ENCODE measurements at places on chromosomes 1 and 21. TPM values are rescaled to one million over a fixed set of nuclear protein-coding genes. Genes with fewer than 3 reads are reported as not detected.

- DNase-seq = peak; percentile 89
- peaks cover 31% of the 10 kb centered on the region for H3K4me1 ChIP-seq
- no peak overlapping the region for H3K4me3 ChIP-seq
- H3K27ac ChIP-seq = peak overlapping the region; percentile 60
Observed at GRCh38 chr1:183881387-183882131, 76.6 kb downstream of the RGL1 start.

The CFHR3 gene
- total RNA-seq = not detected

GRCh38 chr1:170910273-170910672, 25.1 kb upstream of the MROH9 start:
- no peak overlapping the region for H3K27ac ChIP-seq
- no peak overlapping the region for H3K4me3 ChIP-seq
- DNase-seq = no peak
- no peaks in the 10 kb centered on the region for H3K27me3 ChIP-seq
- no peaks in the 10 kb centered on the region for H3K4me1 ChIP-seq

The GUCA2A gene
- total RNA-seq = not detected

- H3K27ac ChIP-seq = no peak overlapping the region
- no peaks in the 10 kb centered on the region for H3K4me1 ChIP-seq
- no peaks in the 10 kb centered on the region for H3K36me3 ChIP-seq
- H3K4me3 ChIP-seq = no peak overlapping the region
- H3K27me3 ChIP-seq = no peaks in the 10 kb centered on the region
Observed at GRCh38 chr1:176609556-176610408, 146.8 kb downstream of the PAPPA2 start.

The EFCAB14 gene
- 131 TPM for total RNA-seq

GRCh38 chr21:14875704-14876523, 188.9 kb downstream of the NRIP1 start:
- peak; percentile 43 for DNase-seq
- no peak overlapping the region for H3K4me3 ChIP-seq
- peaks cover 18% of the 10 kb centered on the region for H3K4me1 ChIP-seq
- peak overlapping the region; percentile 7 for H3K27ac ChIP-seq
- H3K27me3 ChIP-seq = no peaks in the 10 kb centered on the region

The GBP4 gene
- 2.5 TPM for total RNA-seq

The CDC42SE1 gene
- total RNA-seq = 95.3 TPM

- H3K36me3 ChIP-seq = no peaks in the 10 kb centered on the region
- no peaks in the 10 kb centered on the region for H3K27me3 ChIP-seq
- peaks cover 13% of the 10 kb centered on the region for H3K4me1 ChIP-seq
Observed at GRCh38 chr1:23530747-23531561, at the start of gene E2F2. TSS of gene E2F2 (minus strand) at chr1:23531233. CDS start at chr1:23530793, 440 bp downstream.

The CCDC17 gene
- 5.3 TPM for total RNA-seq

- H3K27me3 ChIP-seq = no peaks in the 10 kb centered on the region
- H3K4me1 ChIP-seq = no peaks in the 10 kb centered on the region
- H3K36me3 ChIP-seq = no peaks in the 10 kb centered on the region
Observed at GRCh38 chr1:76961181-76961819, 94.0 kb downstream of the ST6GALNAC5 start.

- no peak for DNase-seq
- peaks cover 14% of the 10 kb centered on the region for H3K4me1 ChIP-seq
- H3K27me3 ChIP-seq = no peaks in the 10 kb centered on the region
- no peaks in the 10 kb centered on the region for H3K36me3 ChIP-seq
- H3K27ac ChIP-seq = peak overlapping the region; percentile 3
Observed at GRCh38 chr21:34148826-34149558, 75.6 kb downstream of the MRPS6 start.

- DNase-seq = no peak
- no peaks in the 10 kb centered on the region for H3K27me3 ChIP-seq
- H3K4me1 ChIP-seq = no peaks in the 10 kb centered on the region
- H3K36me3 ChIP-seq = no peaks in the 10 kb centered on the region
- no peak overlapping the region for H3K27ac ChIP-seq
- H3K4me3 ChIP-seq = no peak overlapping the region
Observed at GRCh38 chr1:239422818-239423217, 36.5 kb downstream of the CHRM3 start.

DNA sequence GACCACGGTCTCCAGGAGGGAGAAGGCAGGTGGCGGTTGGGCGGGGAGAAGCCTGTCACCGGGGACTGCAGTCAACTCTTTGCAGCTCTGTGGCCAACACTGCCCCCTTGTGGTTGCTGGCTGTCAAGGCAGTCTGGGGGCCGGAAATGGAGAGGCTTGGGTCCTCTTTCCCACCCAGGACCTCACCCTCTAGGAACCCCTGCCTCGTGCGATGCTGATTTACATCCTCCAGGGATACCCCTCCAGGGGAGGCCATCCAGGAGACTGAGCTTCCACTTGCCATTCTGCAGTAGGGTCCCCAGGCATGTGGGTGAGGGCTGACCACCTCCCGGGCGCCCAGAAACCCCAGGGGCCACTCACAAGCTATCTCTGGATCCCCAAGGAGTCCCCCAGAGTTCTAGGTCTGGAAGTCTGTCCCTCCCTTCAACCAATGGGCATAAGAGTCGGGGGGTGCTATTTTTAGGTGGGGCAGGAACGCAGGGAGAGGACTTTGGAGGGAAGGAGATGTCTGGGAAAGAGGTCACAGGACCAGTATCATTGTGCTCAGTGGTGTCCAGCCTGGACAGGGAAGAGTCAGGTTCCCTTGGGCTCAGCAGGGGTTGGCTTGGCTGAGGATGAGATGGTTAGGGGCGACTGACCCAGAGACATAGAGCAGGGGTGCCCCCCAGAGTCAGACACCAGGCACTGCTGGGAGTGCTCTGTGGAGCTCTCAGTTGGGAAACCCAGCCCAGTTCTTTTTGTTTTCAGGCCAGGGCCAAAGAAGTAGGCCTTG, 7.1 kb upstream of the GPR61 start:
- no peaks in the 10 kb centered on the region for H3K36me3 ChIP-seq
- H3K4me1 ChIP-seq = peaks cover 6% of the 10 kb centered on the region
- H3K27ac ChIP-seq = no peak overlapping the region
- H3K4me3 ChIP-seq = no peak overlapping the region
- peak; percentile 76 for DNase-seq
- no peaks in the 10 kb centered on the region for H3K27me3 ChIP-seq

- H3K4me1 ChIP-seq = peaks cover 30% of the 10 kb centered on the region
- H3K4me3 ChIP-seq = no peak overlapping the region
- H3K27me3 ChIP-seq = no peaks in the 10 kb centered on the region
- H3K27ac ChIP-seq = no peak overlapping the region
- peak; percentile 85 for DNase-seq
Observed at GRCh38 chr1:27509127-27510080, 19.4 kb upstream of the WASF2 start.

The C8B gene
- total RNA-seq = not detected

GRCh38 chr1:2514863-2515762, 11.3 kb downstream of the PANK4 start:
- H3K36me3 ChIP-seq = peaks cover 98% of the 10 kb centered on the region
- H3K4me3 ChIP-seq = no peak overlapping the region
- H3K4me1 ChIP-seq = no peaks in the 10 kb centered on the region
- no peaks in the 10 kb centered on the region for H3K27me3 ChIP-seq

The TENT5C gene
- total RNA-seq = 30.4 TPM

DNA sequence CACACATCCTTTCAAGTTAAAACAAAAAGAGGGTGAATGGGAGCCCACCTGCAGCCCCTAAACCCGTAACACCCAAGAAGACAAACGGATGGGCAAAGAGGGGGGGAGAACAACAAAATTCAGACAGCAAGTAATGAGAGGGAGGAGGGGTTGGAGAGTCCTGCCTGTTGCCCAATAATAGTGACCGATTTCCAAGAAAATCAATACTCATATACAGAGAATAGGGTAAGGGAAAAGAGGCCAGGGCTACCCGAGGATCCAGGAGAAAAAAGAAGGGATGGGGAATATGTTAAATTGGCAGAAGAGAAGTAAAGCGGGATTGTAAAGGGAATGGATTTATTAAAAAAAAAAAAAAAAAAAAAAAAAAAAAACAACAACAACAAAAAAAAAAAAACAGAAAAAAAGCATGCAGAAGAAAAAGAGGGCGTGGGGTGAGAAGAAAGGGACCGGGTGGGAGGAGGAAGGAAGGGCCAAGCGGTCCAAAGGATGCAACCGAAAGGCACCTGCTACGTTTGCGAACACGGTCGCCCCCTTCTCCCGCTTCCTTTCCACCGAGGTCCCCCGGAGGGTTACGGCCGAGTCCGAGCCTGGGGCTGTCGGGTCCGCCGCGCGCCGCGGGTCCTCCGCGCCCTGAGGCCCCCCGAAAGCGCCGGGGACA, 930 bp downstream of the SLC30A10 start:
- H3K4me1 ChIP-seq = peaks cover 11% of the 10 kb centered on the region
- no peaks in the 10 kb centered on the region for H3K27me3 ChIP-seq
- H3K4me3 ChIP-seq = peak overlapping the region; percentile 20
- no peak overlapping the region for H3K27ac ChIP-seq

The CGN gene
- 14.9 TPM for total RNA-seq

The G0S2 gene
- 14.1 TPM for total RNA-seq

DNA sequence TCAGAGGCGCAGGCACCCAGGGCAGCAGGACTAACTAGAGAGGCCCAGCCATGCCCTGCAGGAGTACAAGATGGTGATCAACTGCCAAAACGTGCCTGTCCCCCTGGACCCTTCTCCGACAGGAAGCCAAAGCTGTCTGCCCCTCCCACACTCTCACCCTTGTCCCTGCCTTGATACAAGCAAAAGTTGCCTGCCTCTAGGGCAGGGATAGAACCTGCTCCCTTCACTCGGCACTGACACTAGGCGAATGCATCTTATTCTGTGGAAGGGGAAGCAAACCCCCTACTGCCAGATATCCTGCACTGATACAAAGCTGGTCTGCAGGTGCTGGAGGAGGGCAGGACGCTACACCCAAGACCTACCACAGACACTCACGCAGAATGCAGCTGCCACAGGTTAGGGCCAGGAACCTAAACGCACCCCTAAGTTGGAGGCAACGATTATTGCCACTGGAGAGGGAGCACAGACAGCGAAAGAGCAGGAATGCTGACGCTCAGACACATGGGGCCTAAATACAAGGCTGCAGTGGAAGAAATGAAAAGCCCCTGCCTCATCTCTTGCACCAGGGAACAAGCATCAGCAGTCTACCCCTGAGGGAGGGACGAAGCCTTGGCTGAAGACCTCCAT, 3.7 kb downstream of the TARBP1 start:
- DNase-seq = no peak
- H3K4me3 ChIP-seq = no peak overlapping the region
- no peak overlapping the region for H3K27ac ChIP-seq

- H3K36me3 ChIP-seq = no peaks in the 10 kb centered on the region
- no peaks in the 10 kb centered on the region for H3K27me3 ChIP-seq
- DNase-seq = peak; percentile 71
- peak within 1 kb of the TSS; percentile 86 for H3K4me3 ChIP-seq
- peaks cover 8% of the 10 kb centered on the region for H3K4me1 ChIP-seq
- H3K27ac ChIP-seq = no peak within 1 kb of the TSS
Observed at GRCh38 chr1:109509176-109510134, at the start of gene AMIGO1. TSS of gene AMIGO1 (minus strand) at chr1:109509727. CDS start at chr1:109508912, 815 bp downstream.

GRCh38 chr1:148347781-148348180, 135.3 kb downstream of the PPIAL4G start:
- no peaks in the 10 kb centered on the region for H3K4me1 ChIP-seq
- H3K4me3 ChIP-seq = no peak overlapping the region
- no peak overlapping the region for H3K27ac ChIP-seq
- H3K36me3 ChIP-seq = no peaks in the 10 kb centered on the region
- no peak for DNase-seq

The RNF2 gene
- 19.9 TPM for total RNA-seq

DNA sequence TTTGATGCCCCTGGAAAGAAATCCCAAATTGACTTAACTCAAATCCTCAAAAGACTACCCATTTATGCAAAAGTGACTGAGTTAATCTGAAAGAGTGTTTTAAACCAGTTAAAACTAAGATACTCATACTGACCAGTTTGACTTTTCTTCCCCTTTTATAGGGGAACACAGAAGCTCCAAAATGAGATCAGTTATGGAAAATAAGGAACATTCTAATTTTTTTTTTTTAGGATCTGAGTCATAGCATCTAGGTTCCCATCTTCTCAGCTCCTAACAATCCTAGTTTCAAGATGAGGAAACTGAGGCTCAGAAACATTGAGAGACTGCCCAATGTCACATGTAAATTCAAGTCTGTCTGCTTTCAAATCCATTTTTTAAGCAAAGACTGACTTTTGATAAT, 231.1 kb upstream of the RUNX1 start:
- no peaks in the 10 kb centered on the region for H3K36me3 ChIP-seq
- no peaks in the 10 kb centered on the region for H3K4me1 ChIP-seq
- no peak overlapping the region for H3K4me3 ChIP-seq
- H3K27ac ChIP-seq = no peak overlapping the region
- H3K27me3 ChIP-seq = no peaks in the 10 kb centered on the region
- no peak for DNase-seq

DNA sequence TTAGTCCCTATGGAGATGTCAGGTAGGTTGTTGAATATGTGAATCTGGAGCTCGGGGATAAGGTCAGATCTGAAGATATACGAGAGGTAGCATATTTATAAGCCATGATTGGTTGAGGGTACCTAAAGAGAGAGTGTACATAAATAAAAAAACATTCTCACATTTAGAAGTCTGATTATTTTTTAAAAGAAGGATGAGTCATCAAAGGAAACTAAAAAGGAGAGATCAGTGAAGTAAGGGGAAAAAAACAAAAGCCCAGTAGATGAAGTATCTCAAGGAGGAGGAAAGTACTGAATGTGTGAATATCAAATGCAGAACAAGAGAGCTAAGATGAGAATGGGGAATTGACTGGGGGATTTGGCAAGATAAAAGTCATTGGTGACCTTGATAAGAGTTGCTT, 15.7 kb upstream of the ANGPTL1 start:
- H3K27ac ChIP-seq = no peak overlapping the region
- no peaks in the 10 kb centered on the region for H3K4me1 ChIP-seq
- H3K4me3 ChIP-seq = no peak overlapping the region
- H3K36me3 ChIP-seq = no peaks in the 10 kb centered on the region
- no peaks in the 10 kb centered on the region for H3K27me3 ChIP-seq

The LGR6 gene
- total RNA-seq = 4.2 TPM

The LRRC3 gene
- total RNA-seq = 0.92 TPM

The SAMD13 gene
- 6.1 TPM for total RNA-seq

Data from thyroid gland (tissue), 4 donors.